ENCODE measurements at places on chromosomes 1 and 21.

GRCh38 chr1:234771642-234772344 is 161.8 kb upstream of the IRF2BP2 start:
- no peak for DNase-seq

DNA sequence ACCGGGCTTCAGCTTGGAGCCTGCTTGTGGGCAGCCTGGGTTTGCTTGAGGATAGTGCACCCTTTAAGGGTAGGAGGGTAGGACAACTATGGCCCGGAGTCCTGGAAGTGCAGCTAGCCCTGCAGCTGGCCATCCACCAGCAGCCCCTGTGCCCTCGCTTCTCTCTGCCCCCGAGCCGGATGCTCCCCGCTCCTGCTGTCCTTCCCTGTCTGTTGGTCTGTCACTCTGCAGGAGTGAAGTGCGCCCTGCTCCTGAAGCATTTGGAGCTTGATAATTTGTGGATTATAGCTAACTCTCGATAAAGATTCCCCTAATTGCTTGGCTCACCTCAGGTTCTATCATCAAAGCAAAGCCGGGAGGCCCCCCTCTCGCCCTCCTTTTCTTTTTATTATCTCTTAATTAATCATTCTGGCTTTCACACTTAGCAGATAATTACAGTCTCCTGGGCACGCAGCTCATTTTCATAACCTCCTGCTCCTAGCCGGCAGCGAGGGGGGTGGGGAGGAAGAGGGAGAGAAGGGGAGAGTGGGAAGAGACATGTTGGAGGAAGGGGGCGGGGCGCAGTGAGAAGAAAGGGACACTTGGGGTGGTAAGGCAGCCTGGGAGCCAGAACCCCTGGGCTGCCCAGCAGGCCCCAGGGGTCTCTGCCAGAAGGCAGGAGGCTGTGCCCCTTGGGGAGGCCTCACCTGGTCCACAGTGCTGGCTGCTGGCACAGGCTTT is 14.4 kb downstream of the KIRREL1 start:
- no peak for DNase-seq

DNA sequence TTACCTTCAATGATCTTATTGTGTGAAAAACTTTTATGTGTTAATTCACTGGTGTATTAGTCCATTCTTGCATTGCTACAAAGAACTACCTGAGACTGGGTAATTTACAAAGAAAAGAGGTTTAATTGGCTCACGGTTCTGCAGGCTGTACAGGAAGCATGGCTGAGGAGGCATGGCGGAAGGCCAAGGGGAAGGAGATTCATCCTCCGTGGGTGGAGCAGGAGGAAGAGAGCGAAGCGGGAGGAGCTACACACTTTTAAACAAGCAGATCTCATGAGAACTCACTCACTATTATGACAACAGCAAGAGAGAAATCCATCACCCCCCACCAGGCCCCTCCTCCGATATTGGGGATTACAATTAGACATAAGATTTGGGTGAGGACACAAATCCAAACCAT is 44.2 kb upstream of the RGS7 start:
- no peak for DNase-seq

DNA sequence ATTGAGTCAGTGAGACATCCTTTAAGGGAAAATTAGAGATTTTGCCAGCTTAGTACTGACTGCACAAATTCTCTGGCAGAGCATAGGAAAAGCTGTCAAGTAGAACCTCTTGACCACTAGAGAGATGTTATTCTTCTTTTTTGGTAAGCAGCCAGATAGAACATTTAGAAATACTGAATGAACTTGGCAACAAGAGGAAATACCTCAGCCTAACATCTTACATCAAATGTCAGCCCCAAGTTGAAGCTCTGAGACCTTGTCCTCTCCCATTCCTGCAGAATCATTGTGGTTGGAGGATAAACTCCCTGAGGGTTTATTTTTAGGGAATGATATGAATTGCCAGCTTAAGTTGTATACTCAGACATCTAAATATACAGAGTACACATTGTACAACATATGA is 53.5 kb downstream of the MIGA1 start:
- DNase-seq, result peak; percentile 23

- peak; percentile 93 for DNase-seq
Observed at GRCh38 chr1:234599617-234600417, 10.2 kb downstream of the IRF2BP2 start.

DNA sequence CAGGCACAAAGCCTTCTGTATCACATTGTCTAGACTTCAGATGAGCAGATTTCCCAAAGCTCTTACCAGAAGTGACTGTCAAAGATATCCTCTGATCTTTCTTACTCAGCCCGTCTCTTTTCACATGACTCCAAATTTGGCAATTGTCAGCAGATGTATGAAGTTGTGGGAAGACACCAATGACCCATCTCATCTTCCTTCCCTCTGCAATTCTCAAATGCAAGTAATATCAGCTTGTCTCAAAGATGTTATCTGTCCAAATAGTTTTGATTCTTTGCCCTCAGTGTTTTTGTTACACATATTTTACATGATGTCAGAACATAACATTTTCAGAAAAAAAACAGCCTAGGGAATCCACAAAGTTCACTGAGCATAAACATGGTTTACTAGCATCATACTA is 45.1 kb upstream of the RGS2 start:
- no peak for DNase-seq

GRCh38 chr1:234495231-234495990 is 16.4 kb upstream of the TARBP1 start:
- DNase-seq, result no peak

DNA sequence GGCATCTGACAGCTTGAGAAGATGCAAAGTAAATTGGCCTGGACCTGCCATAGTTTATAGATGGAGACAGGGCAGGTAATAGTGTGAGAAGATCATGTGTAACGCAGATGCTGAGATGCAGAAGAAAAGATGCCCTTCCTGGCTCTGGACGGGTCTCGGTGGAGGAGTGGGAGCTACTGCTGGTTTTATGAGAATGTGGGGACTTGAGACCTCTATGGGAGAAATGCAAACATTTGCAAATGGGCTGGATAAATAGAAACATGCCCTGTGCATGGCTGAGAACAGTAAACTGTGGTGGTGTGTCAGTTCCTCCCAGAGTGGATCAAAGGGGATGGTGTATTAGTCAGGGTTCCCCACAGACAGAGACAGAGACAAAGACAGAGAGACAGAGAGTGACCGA is 21.9 kb downstream of the UBASH3A start:
- no peak for DNase-seq

GRCh38 chr1:34113887-34114286 is 51.1 kb downstream of the CSMD2 start:
- no peak for DNase-seq

GRCh38 chr1:229204921-229205777 is 65.8 kb upstream of the RAB4A start:
- DNase-seq, result no peak

DNA sequence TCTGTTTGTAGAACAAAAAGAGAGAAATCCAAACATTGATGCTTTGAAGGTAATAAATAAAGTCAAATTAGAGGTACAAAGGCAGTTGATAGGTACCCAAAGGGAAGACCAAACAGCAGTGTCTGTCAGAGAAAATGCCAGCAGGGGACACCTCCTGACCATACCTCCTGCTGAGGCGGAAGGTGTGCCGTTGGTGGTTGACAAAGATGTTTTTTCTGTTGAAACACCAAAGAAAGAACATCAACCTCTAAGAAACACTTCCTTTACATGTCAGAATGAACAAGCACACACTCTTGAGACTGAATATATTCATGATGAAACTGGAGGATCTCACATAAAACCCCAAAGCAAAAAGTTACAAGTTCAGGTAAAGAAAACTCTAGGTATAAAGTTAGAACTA is 128.3 kb downstream of the MACF1 start:
- DNase-seq, result no peak

- no peak for DNase-seq
Observed at GRCh38 chr1:34784751-34785221, 3.8 kb downstream of the GJB3 start.

- no peak for DNase-seq
Observed at GRCh38 chr21:31887391-31887841, 14.6 kb downstream of the HUNK start.

GRCh38 chr1:211320980-211321379 is 5.7 kb upstream of the TRAF5 start:
- no peak for DNase-seq

DNA sequence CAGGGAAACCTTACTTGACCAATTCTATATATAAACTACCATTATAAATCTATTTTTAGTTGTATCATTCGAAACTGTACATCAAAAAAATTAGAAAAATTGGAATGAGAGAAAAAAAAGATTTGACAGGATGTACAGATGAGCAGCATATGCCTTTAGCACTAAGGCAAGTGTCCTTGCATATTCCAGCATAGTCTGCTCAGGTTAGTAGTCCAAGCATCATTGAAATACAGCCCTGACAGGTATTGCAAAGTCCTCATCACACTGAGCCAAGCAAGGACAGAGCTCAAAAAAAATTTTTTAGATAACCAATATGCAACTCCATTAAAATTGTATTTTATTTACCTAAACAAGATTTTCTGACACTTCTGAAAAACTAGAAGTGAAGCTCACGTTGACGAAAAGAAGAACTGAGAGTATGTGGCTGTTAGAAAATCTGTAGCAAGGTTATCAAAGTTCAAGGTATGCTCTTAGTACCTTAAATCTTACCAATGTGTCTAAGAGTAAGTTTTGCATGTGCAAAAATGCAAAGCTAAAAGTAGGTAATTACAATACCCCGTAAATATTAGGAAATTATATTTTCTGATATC is 465.6 kb upstream of the ADGRL4 start:
- no peak for DNase-seq

- DNase-seq, result peak; percentile 79
Observed at GRCh38 chr1:33143176-33143575, 38.7 kb downstream of the TRIM62 start.

DNA sequence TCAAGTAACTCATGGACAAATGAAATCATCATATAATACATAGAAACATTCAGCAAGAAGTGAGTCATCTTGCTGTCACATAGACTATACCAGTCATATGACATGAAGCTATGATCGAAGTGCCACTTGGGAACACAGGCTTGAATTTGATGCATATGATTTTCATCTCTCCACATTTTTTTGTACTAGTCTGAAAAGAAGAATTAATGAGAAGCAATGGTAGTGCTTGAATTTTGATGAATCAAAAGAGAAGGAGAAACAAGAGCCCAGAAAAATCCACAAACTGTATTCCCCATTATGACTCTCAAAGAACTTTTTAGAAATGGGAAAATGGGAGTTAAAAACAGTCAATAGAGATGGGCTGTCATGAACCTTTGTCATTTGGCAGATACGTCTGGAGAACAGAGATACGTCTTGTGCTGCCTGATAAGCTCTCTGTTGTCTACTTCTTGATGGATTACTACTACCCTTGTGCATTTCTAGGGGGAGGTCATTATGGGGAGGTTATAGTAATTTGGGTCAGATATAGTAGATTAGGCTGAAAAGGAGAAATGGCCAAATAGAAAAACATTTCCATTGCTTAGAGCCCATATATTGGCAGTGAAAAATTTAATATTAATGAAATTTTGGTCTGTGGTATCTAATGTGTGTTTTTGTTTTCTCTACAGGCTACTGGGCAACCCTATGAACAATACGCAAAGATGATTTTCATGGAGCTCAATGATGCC is 8.0 kb upstream of the LEPR start:
- no peak for DNase-seq

DNA sequence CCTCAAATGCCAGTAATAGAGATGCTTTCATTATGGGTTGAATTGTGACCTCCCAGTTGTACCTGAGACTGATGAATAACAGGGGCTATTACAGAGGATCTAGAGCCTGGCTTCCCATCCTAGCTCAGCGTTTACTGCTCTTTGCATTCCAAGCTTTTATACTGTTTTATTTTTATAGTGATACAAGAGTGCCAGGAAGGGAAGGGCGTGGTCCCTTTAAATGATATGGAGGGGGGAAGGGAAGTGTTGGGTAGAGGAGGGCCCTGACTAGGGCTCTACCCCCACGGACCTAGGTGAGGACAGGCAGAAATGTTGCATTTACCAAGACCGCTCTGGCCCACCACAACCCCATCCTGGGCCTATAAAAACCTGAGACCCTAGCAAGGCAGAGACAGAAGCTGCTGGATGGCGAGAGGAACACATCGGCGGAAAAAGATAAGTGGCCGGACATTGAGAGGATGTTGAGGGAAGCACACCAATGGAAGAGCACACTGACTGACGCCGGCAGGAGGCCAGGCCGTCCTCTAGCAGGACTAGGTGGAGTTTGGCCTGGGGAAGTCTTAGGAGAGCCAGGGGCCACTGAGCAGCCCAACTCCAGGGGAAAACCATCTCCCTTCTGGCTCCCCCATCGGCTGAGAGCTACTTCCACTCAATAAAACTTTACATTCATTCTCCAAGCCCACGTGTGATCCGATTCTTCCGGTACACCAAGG is 1025.9 kb downstream of the TTLL7 start:
- DNase-seq, result no peak

- no peak for DNase-seq
Observed at GRCh38 chr1:151799179-151800022, 5.8 kb downstream of the LINGO4 start.

DNA sequence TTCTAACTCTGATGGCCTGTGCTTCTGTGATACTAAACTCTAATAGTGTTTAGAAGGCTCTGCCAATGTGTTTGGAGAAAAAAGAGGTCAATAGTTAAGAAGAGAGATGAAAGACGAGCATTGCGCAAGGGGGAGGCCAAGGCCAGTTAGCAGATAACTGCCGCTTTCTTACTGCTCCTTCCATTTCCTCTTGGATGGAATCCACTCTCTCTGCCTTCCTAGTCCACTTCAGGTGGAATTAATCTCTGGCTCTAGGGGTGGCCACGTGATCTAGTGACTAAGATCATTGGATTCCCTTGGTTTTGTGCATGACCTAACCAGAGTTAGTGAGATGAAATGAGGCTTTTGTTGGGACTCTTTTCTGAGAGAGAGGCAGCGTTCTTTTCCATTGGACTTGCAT is 148.3 kb downstream of the ACTL8 start:
- no peak for DNase-seq

GRCh38 chr1:202165267-202165941 is 5.0 kb upstream of the PTPN7 start:
- peak; percentile 87 for DNase-seq

DNA sequence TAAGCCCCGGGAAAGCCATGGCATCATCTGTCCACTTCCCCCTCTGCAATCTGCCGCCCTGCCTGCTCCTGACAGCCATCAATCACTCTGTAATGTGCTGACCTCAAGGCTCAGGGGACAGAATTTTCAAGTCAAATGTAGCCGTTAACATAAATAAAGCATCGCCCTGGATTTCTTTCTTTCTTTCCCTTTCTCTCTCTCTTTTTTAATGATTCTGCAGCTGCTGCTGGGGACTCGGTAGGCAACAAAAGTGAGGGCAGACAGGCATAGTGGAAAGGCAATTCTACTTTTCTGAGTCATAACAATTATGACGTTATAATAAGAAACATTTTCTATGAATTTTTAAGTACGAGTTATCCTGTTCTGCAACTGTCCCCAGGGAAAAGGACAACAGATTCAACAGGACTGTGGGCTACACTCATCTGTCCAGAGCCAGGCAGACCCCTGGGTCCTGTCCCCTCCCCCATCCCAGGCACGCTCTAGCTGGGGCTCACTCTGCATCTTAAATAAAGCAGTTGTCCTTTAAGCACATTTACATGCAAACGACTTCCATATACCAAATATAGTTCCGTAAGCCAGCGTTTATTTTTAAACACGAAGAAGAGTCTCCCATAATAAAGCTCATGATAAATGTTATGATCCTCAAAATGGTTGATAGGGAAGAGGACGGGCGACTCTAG is 78.7 kb downstream of the SSBP3 start:
- no peak for DNase-seq
